Stimulated activated CD4-positive, alpha-beta T cell treated with anti-CD3 and anti-CD28 coated beads, Interleukin-1b, Interleukin-23, amount 100 ng/mL, for 1 hour (primary cell): ENCODE measurements at places on chromosomes 4 and X.

DNA sequence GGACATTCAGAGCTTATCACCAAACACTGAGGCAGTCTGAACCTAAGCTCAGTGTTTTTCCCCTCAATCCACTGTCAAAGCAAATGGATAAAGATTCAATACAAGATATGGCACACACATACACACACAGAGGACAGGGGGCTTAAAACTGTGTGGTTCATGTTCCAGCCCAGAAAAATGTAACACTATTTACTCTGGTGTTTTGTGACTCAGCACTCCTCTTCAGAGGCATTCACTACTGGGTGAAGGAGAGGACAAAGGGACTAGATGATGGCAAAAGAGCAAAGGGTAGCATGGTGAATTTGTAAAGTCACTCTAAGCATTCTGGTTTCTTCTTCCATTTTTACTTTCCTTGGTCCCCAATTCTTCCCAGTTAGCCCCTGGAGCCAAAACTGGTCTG lies 120.3 kb downstream of the ARHGEF9 start:
- DNase-seq = no peak

- no peak for DNase-seq
These were observed 30.6 kb downstream of the SHOX start for GRCh38 chrX:661154-661553.

DNA sequence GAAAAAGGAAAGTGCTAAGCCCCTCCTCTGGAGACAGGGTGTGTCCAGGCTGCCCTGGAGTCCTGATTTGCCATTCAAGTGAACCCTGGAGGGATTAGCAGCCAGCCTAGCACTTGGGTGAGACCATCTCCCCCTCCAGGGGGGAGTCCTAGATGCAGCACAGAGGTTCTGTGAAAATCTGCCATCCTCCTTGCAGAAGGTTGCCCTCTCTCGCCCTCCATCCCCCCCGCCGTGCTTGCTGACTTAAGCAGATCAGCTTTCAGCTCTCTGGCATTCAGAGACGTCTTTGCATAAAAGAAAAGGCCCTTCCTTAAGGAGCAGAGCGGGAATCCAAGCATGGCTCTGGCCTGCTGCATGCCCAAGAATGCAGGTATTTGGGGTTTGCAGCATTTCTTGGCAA lies 102.1 kb upstream of the SCML1 start:
- no peak for DNase-seq

GRCh38 chr4:141075553-141075952 lies 57.7 kb downstream of the RNF150 start:
- no peak for DNase-seq

- DNase-seq = no peak
These were observed 35.1 kb downstream of the FBXO8 start for GRCh38 chr4:174248407-174248806.

- no peak for DNase-seq
These were observed 84.5 kb upstream of the MAML3 start for GRCh38 chr4:140238351-140239056.

GRCh38 chr4:80495865-80496264 lies 160.3 kb downstream of the CFAP299 start:
- DNase-seq = no peak

- no peak for DNase-seq
These were observed 8.1 kb downstream of the COQ2 start for GRCh38 chr4:83276299-83277040.

DNA sequence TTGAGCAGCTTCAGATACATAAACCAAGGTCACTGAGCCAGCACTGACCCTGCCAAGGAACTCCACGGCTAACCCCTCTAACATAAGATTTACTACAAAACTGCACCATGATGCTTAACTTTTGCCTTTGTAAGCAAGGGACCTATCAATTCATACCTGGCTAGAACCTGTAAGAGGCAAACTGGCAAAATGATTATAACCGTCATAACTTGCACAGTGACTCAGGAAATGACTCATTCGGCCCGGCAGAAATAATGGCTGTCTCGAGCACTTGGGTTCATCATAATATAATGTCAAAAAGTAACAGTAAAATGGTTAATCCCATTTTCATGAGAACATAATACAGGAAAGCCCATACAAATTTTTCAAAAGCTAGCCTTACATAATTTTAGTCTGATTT lies 17.2 kb downstream of the RASGEF1B start:
- DNase-seq = no peak

GRCh38 chr4:100828986-100829685 lies 311.3 kb upstream of the EMCN start:
- DNase-seq = no peak

GRCh38 chrX:82945332-82945731 lies 562.8 kb upstream of the POU3F4 start:
- no peak for DNase-seq

- no peak for DNase-seq
These were observed 9.1 kb upstream of the GASK1B start for GRCh38 chr4:158181906-158182305.

- no peak for DNase-seq
These were observed 144.8 kb upstream of the GNPDA2 start for GRCh38 chr4:44871133-44871532.

GRCh38 chr4:128663325-128663724 lies 146.2 kb upstream of the JADE1 start:
- DNase-seq = no peak

DNA sequence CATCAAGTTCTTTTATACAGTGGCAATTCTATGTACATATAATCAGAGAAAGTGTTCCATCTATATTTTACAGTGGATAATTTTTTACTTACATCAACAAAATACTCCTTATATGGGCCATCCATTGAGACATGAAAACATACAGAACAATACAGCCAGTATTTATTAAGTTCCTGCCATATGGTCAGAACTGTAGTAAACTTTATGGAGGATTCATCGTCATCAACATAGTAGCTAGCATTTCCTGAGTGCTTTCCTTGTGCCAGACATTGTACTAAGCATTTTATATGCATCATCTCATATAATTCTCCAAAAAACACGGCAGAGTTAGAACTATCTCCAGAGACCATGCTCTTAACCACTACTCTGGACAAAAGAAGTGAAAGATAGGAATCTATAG lies 170.1 kb downstream of the CEP135 start:
- DNase-seq = no peak

- DNase-seq = no peak
These were observed 139.7 kb downstream of the MAPK10 start for GRCh38 chr4:86220121-86220520.

- no peak for DNase-seq
These were observed 275.5 kb downstream of the PCDH10 start for GRCh38 chr4:133424605-133425004.

DNA sequence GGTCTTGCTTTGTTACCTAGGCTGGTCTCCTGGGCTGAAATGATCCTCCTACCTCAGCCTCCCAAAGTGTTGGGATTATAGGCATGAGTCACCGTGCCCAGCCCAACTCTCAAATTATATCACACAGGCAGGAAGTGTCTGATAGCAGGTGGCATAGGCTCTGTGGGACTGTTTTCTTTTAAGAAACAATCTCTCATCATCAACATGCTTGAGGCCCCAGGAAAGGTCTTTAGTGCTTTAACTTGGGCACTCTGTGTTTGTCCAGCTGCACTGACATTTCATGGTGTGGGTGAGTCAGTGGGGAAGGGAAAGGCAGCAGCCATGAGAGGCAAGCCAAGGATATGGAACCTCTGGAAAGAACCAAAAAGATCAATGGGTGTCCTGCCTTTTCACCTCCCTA lies 88.1 kb upstream of the TSPAN5 start:
- no peak for DNase-seq

DNA sequence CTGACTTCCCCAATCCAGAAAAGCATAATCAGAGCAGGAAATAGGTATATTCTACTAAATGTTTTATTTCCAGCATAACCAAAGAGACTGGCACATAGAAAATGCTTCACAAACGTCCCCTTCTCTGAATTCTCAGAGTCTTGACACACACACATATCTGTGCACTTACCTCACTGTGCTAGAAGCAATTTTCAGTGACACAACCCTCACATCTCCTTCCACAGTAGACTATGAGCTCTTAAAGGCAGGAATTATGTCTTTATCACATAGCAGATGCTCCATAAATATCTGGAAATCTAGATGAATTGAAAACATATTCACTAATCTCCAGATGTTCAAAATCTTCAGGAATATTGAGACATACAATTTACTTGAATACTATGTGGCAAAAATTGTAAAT lies 5.9 kb downstream of the SOWAHB start:
- no peak for DNase-seq

- no peak for DNase-seq
These were observed 75.3 kb upstream of the MXD4 start for GRCh38 chr4:2337131-2337723.

DNA sequence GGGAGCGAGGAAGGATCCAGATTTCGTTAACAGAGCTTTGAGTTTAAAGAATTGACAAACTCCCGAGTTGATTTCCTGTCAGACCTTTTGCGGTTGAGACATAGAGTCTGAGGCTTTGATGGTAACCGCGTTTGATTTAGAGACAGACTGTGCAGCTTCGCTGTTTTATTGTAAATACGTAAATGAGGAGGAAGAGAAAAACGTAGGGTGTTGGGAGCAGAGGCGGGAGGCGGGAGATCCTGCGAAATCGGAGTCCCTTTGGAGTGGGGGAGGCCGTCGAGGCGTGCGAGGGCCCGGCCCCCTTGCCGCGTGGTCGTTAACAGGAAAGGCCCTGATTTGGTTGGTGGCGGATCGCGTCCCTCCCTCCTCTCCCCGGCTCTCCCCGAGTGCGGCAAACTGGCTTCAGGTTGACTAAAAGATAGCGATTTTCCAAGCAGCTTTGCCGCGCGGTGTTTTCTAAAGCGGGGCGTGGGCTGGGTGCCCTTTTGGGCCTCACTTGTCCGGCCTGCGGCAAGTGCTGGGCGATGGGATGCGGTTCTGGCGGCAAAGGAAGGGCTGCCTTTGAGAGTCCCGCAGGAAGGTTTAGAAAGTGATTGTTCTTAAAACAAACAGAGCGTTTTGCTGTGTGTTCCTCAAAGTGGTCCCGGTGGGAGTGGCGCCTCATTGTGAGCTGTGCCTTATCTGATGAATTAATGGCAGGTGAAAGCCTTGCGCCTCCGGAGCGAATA lies 857 bp downstream of the SCML1 start:
- no peak for DNase-seq

DNA sequence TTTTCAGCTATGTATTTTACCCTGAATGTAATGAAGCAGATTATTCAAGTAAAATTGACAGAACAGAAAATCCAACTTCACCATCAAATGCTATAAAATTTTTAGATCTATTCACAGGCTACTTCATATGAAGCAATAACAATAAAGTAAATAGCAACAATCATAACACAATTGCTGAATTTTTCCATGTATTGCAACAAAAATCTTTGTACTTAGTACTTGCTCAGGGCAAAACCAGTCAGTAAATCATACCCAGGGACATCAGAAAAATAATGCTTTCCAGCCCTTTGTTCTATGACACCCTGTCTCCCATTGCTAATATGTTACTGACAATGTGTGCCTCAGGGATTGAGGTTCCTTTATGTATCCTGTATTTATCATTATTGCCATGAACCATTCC lies 15.5 kb downstream of the TNIP3 start:
- DNase-seq = no peak

DNA sequence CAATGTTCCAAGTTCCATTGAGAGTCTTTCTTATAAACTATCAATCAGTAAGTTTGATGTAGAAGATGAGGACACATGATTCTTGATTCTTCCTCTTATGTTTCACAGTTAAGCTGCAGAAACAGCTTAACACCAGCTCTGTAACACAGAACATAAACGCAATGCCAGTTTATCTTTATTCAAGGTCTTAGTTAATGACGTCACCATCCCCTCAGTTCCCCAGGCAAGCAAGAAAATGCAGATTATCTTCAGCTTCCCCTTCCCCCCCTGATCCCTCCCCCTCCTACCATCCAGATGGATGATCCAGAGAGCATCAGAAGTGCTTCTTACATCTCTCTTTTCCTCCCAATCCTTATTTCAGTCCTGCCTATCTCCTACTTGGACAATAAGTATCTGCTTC lies 4.4 kb upstream of the SH3RF1 start:
- DNase-seq = no peak

- no peak for DNase-seq
These were observed 46.1 kb upstream of the SORCS2 start for GRCh38 chr4:7146059-7146785.

DNA sequence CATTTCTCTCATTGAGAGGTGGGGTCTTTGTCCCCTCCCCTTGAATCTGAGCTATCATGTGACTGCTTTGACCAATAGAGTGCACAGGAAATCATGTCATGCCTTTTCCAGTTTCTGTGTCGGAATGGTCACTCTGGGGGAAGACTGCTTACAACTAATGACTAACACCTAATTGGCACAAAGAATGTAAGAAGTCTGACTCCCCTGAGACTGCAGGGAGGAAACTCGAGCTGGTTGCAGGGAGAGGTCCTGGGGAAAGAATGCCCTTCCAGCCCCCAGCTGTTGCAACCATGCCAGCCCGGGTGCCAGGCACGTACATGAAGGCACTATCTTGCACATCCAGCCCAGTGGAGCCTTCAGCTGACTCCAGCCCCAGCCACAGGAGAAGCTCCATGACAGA lies 254.2 kb downstream of the DHX15 start:
- no peak for DNase-seq

DNA sequence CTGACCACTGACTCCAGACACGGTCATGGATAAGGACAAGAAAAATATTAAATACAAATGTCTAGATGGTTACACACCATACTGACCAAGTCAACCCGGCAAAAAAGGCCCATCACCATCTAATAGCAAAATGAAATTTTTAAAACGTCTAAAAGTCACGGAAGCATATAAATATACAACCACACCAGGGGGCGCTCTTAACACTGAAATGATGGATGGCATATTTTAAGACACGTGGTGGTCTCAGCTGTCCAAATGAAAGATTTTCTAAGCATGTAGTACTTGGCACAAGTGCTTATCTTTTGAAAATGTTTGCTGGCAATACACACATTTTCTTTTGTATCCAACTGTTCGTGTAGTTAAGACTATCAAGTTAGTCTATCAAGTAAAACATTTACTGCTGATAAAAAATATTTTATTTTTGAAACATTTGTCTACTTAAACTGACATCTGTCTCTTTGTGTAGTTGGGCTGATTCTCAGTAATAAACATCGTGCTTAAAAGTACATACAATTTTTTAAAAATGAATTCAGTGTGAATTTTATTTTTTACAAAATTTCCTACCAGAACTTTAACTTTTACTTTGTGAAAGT lies 64.6 kb downstream of the COX7B2 start:
- peak; percentile 1 for DNase-seq

GRCh38 chrX:84710611-84711010 lies 208.4 kb upstream of the HDX start:
- DNase-seq = no peak

- no peak for DNase-seq
These were observed 98.2 kb downstream of the SLC39A8 start for GRCh38 chr4:102247041-102247440.

DNA sequence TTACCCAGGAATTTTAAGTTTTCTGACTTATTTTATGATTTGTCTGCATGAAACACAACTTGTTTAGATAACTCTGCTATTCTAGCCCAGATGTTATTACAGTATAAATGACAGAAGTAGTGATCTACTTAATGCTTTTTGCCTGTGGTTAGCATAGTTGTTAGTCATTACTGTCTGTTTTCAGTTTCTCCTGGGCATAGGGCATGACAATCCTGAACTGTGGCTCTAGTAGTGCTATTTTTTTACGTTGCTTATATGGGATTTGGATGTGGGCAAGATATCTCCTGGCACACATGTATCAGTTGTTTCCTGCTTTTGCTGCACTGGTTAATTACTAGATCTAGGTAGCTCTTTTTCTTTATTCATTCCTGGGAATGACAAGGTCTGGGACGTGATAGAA lies 1005.8 kb downstream of the PCDH18 start:
- no peak for DNase-seq
